ENCODE measurements at places on chromosomes 3 and 15.

GRCh38 chr15:73522011-73522410 lies 79.0 kb downstream of the REC114 start:
- DNase-seq = no peak

DNA sequence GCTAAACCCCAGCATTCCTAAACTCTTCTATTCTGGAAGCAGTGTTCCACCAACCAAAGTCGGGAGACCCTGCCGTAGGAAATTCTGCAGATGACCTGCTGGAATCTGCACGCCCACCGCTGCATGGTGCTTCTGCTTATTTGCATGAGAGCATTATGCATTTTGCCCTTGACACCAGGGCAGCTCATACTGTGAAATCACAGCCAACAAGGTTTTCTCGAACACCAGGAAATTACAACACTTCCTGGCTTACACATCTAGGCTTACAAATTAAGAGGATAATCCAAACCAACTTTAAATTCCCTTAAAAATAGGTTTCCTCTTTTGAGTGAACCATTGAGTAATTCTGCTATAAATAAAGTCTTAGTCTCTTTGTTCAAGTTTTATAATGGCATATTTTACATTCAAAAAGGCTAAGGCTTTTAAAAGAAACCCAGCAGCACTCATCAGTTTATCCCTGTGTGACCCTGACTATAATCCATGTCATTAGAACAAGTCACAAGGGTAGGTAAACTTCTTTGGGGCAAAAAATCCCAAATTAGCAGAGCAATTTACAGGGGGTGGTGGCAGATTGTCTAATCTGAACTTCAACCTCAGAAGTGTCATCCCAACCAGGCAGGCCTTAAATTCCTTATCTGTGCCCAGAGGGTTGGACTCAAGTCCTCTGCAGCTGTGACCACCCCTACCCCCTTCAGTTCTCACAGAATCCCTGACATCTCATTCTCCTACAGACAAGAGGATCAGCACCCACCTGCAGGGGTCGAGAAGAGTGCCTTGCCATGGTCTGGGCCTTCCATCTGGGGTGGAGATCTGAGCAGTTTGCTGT lies 33.5 kb upstream of the RBP1 start:
- no peak for DNase-seq

GRCh38 chr3:39361252-39361927 lies 21.8 kb upstream of the SLC25A38 start:
- DNase-seq = no peak

DNA sequence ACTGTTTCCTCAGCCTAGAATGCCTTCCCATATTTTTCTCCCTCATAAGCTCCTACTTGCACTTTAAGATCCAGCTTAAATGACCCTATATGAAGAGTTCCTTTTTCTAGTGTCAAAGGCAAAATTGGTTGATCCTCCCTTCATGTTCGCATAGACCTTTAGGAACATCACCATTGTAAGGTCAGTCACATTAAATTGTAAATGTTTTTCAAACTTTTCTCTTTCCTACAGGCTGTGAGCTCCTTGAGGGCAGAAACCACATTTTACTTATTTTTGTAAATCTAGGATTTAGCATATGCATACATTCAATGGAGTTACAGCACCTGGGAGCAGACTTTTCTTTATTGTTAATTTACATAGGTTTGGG lies 813 bp downstream of the SMCO1 start:
- no peak for DNase-seq

- DNase-seq = no peak
These were observed 759 bp upstream of the ARID3B start for GRCh38 chr15:74540161-74540760.
